ENCODE measurements at places on chromosomes 2 and 18.
A peak's percentile ranks its signal among the peaks of the same experiment; 100 is the strongest.

GRCh38 chr2:164655336-164655735 is 34.1 kb upstream of the GRB14 start:
- no peak for DNase-seq

GRCh38 chr2:133733901-133734255 is 165.6 kb upstream of the NCKAP5 start:
- no peak for DNase-seq

DNA sequence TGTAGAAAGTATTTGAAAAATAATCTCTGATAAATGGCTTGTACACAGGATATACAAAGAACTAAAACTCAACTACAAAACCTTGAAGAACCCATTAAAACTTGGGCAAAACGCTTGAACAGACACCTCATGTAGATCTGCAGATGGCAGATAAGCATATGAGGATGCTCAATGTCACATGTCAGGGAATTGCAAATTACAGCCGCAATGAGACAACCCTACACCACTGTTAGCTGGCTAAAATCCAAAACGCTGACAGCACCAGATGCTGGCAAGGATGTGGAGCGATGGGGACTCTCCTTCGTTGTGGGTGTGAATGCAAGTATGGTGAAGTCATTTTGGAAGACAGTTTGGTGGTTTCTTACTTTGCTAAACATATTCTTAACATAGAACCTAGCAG is 53.7 kb downstream of the SNTG2 start:
- no peak for DNase-seq

- DNase-seq, result no peak
These were observed 22.0 kb downstream of the RELCH start for GRCh38 chr18:62209046-62209445.

DNA sequence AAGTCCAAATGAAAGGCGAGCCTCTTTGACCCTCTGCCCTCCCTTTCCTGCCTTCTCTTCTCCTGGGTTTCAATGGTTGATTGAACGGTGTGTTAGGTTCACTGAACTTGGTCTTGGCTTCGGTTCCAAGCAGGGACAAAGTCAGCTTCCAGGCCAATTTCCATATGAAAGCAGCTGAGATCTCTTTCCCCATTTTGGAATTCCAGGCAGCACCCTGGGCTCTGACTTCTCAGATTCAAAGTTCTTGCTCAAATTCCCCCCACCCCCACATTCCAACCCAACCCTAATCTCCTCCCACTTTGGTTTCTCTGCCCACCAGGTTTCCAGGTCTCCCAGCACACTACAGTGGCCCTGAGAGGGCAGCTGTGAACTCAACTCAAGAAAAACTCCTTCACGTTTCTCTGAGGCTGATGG is 231.0 kb downstream of the INSIG2 start:
- no peak for DNase-seq

DNA sequence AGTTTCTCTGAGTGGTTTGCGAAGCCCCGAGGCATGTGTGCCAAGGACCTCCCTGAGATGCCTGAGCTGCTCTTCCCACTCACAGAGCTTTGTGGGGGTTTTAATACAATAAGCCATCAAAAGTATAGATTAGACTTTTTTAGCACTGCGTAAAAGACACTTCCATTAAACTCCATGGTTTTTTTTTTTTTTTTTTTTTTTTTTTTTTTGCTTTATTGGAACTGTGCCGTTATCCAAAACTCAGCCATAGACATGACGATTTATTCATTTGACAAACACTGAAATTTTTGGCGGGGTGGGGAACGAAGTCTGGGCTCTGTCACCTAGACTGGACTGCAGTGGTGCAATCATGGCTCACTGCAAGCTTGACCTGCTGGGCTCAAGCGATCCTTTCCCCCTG is 18.4 kb downstream of the NPPC start:
- no peak for DNase-seq

GRCh38 chr2:1134629-1135028 is 184.0 kb downstream of the SNTG2 start:
- DNase-seq, result no peak

DNA sequence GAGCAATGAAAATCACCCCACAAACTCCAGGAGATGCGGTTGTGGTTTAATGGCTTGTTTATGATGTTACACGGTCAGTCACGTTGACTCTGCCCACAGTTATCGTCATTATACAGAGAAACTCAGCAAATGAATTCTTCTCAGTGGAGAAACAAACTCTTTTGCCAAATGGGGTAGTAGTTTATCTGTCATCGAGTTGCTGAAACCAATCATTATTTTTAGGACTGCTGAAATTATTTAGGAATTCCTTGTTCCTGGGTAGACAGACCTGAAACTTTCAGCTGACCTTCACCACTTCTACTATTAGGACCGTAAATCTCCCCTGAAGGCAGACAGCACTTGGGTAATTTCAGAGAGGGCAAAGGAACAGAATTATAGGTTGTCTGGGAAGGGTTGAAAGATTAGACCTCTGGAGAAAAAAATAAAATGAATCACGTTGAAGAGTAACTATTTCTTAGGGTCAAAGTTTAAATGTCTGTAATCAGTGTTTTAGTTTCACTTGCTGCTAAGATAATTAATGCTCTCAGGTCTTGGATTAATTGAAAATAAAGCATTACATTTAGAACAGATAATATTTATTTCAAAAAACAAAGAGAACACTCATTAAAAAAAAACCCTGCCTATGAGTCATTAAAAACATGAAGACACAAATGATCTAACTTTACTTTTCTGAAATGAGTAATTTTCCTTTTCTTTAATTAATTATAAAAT is 52.1 kb upstream of the LYPD6 start:
- DNase-seq, result no peak

GRCh38 chr2:49037197-49037596 is 117.1 kb downstream of the FSHR start:
- no peak for DNase-seq

- no peak for DNase-seq
These were observed 190.3 kb downstream of the ARL4C start for GRCh38 chr2:234306426-234307173.

GRCh38 chr2:197108758-197109157 is 182.3 kb upstream of the PGAP1 start:
- no peak for DNase-seq

DNA sequence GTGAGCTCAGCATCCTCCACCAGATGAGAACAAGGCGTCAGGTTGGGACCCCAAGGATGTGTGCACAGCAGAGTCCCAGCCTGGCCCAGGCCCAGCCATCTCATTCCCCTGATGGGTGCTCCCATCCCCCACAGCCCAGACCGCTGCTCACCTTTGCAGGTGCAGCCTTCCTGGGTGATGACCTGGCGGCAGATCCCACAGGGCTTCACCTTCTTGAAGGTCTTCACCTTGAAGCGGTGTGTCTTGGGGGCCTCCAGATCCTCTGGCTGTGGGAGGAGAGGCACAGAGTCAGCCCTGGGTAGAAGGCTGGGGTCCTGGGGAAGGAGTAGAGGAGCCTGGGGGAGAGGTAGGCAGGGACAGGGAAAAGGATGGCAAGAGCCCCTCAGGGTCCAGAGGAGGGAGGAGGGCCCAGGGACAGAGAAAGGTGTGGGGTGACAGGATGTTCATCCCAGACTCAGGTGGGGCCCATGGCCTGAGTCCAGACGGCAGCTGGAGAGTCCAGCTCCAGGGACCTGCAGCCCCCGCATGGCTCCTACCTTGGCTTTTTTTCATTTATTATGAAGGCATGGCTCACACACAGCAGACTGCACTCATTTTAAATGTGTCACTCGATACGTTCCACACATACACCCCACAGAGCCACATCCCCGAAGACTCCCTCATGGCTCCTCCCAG is 11.9 kb downstream of the TNS1 start:
- DNase-seq, result no peak

GRCh38 chr2:150141226-150142001 is 346.1 kb downstream of the RND3 start:
- DNase-seq, result no peak

DNA sequence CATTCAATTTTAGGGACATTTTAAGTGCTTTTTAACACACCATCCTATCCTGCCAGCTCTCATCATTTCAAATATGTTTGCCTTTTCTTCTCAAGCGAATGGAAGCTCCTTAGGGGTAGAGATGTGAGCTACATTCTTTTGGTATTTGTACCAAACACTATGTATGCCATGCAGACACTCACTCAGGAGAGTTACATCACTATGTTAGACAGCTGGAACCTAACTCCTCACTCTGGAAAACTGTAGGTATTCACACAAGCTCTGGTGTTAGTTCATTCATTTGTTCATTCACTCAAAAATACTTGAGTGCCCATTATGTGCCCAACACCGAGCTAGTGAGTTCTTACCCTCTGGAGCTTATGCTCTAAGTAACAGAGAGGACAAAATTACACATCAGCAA is 26.4 kb upstream of the RNU4ATAC start:
- no peak for DNase-seq

- DNase-seq, result no peak
These were observed 18.3 kb upstream of the CDC42EP3 start for GRCh38 chr2:37689751-37690150.

- DNase-seq, result no peak
These were observed 23.4 kb downstream of the EIF4E2 start for GRCh38 chr2:232573771-232574435.

- DNase-seq, result no peak
These were observed 43.2 kb downstream of the KCNE4 start for GRCh38 chr2:223095207-223095606.

GRCh38 chr2:3606370-3607201 is 11.7 kb downstream of the COLEC11 start:
- no peak for DNase-seq

DNA sequence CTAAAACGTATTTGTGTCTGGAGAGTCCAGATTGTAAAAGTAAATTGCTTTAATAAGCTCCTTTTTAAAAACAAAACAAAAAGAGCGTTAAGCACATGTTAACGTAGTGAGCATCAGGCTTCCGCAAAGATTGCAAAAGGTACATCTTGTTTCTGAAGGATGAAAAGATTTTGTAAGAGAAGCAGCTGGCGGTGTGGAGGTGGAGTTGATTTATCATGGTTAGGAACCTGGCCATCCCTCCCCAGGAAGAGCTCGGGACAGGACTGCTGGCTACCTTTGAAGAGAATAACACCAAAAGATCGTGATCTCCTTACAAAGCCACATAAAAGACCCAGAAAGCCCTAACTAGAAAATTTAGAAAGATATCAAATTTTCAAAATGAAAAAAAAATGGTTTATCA is 132.2 kb downstream of the DNER start:
- DNase-seq, result no peak

DNA sequence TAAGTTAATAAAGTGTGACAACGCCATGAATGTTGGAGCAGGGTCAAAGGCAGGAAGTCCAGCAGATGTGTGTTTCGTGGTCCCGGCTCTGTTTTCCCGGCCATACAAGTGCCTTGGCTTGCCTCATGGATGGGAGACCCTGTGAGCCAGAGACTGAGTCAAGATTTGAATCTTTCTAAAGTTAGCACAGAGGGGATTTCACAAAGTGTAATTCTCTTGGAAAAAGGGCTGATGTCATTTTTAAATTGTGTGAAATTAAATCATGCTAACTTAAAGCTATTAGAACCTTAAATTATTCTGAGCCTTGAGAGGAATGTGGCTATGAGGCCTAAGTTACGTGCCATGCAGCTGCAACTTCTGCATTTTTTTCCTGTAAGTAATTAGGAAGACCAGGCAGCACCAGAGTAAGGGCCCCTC is 38.3 kb upstream of the RALBP1 start:
- no peak for DNase-seq

GRCh38 chr2:189210250-189211087 is 30.9 kb upstream of the COL5A2 start:
- DNase-seq, result no peak

GRCh38 chr2:238868616-238869292 is 20.9 kb downstream of the TWIST2 start:
- no peak for DNase-seq

GRCh38 chr18:9494778-9495331 is 19.5 kb downstream of the RALBP1 start:
- DNase-seq, result no peak

DNA sequence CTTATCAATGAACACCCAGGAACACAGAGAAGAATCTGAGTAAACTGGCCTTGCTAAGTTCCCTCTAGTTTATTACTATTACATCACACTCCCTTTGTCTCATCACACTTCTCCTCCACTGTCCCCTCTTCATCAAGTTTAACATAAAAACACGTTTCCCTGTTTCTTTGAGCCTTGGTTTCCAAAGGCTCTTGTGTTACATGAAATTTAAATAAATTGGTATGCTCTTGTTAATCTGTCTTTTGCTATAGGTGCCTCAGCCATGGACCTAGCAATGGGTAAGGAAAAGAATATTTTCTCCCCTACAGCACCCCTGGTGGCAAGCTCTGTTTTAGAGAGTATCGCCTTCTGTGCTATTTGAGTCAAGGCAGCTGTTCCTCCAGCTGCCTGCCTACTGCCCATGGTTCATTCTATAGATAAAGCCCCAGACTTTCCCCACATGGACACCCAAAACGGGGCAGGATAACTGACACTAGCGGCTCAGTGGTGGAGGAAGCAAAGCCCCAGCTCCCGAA is 31.8 kb downstream of the TGIF1 start:
- peak; percentile 40 for DNase-seq

DNA sequence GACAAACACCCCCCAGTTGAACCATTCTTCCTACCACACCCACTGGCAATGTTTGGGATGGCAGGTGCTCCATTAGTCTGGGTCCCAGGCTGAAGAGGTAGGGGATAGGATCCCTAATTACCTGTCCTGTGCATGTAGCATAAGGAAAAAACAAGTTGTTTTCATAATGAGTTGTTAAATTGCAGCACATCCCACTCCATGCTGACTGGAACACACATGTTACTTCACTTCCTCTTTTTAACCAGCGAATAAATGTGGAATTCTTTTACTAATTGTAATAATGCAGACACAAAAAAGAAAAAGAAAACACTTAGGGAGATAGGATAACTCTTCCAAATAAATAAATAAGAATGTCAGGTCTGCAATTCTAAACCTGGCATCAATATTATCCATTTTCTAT is 11.8 kb upstream of the CBLN2 start:
- no peak for DNase-seq

DNA sequence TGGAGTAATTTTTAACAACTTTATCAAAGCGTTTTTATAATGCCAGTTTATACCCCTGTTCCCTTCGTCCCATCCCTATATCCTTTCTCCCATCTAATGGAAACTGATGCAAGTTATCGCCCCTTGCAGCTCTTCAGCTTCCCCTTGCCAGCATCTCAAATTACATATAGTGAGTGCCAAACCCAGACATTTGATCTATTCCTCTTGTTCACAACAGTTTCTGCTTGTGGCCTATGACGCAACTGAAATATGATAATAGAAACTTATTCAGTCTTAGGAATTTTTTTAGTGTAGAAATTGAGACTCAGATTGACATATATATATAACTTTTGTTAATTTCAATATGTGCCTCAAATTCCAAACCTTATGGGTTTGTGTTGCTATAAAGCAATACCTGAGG is 562.2 kb upstream of the VWC2L start:
- no peak for DNase-seq

DNA sequence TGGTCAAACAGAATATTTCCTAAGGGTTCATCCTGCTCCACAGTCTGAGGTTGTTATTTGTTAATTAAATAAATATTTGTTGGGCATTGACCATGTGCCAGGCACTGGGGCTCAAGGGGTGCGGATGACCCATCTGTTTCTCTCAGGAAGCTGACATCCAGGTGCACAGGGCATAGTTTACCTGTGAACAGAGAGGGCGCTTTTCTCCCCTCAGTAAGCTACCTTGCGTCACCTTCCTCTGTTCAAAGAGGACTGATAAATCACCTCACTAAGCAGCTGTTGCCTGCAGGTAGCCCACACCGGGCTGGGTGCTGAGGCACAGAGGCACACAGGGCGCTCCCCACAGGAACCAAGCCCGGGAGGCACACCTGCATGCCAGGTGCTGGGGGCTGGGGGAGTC is 41.6 kb downstream of the SH3RF3 start:
- DNase-seq, result no peak

GRCh38 chr2:105299290-105299689 is 30.2 kb downstream of the TGFBRAP1 start:
- DNase-seq, result peak; percentile 19

GRCh38 chr2:192814376-192814775 is 619.6 kb upstream of the TMEFF2 start:
- DNase-seq, result no peak

Data from HEK293T (cell line).